ENCODE measurements at places on chromosomes 12 and 14.

- no peak for DNase-seq
These were observed 17.1 kb upstream of the ADSS1 start for GRCh38 chr14:104706733-104707607.

DNA sequence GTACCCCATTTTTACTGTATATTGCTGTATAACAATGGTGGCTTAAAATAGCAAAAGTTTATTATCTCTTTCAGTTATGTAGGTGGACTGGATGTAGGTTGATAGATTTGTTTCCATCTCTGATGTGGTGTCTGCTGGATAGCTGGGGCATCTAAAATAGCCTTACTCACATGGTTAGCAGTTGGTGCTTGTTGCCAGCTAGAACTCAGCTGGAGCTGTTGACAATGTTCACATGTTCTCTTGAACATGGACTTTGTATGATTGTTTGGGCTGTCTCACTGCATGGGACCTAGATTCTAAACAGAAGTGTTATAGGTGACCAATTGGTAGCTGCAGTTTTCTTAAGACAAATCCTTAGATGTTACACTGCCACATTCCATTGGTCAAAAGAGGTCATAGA, 126.9 kb downstream of the GPHN start:
- DNase-seq: no peak

DNA sequence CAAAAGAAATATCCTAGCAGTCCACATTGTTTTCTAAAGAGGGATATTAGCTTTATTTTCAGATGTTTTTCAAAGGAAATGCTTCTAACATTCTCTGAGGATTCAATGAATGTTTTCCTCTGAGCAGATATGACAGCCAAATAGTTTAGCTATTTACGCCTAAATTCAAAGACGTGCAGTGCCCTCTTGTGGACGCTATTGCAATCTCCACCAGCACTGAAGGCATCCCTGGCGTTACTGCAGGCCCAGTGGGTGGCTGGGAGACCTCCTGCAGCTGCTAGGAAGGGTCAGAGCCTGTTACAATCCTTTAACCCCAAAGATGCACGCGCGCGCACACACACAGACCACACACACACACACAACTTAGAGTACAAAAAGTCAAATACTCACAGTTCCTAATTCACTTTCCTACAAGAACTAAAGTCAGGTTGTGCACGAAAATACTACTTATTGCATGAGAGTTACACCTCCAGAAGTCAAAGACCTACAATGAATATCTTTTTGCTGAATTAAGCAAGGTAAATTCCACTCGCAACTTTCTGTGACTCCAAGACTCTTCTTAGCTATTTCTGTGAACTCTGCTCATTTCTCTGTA, 589.3 kb upstream of the TMEM132C start:
- peak; percentile 29 for DNase-seq

GRCh38 chr12:54759751-54760150, 94.6 kb upstream of the MUCL1 start:
- no peak for DNase-seq

- DNase-seq: peak; percentile 47
These were observed 122.1 kb downstream of the CALM1 start for GRCh38 chr14:90518941-90519256.

GRCh38 chr12:131921866-131922769, 7.0 kb upstream of the PUS1 start:
- no peak for DNase-seq

GRCh38 chr12:12653922-12654321, 42.1 kb downstream of the GPR19 start:
- DNase-seq: no peak

GRCh38 chr12:45289245-45290215, 73.6 kb downstream of the ANO6 start:
- DNase-seq: no peak

- DNase-seq: no peak
These were observed 39.5 kb downstream of the PRMT8 start for GRCh38 chr12:3530548-3530947.

- no peak for DNase-seq
These were observed 12.4 kb downstream of the GLRX5 start for GRCh38 chr14:95547272-95547625.

- no peak for DNase-seq
These were observed 10.2 kb downstream of the DLST start for GRCh38 chr14:74891870-74892269.

GRCh38 chr14:23085458-23085857, 9.5 kb downstream of the ACIN1 start:
- DNase-seq: no peak

DNA sequence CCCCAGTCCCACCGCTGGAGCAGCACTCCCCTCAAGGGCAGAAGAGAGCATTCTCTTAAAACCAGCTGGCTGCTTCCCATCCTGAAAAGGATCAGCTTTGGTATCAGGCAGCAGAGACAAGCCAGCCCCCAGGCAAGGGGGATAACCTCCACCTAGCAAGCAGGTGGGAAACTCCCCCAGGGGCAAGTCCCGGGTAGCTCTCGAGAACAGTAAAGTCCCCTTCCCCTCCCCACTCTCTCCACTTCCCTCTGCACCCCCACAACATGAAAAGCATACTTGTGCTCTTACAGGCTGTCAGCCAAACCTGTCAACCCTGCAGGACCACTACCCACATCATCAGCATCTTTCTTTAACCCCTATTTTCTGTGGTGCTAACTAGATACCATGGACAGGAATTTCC, 254.0 kb downstream of the NTF3 start:
- no peak for DNase-seq

- DNase-seq: peak; percentile 52
These were observed 507 bp downstream of the AHSA1 start for GRCh38 chr14:77458249-77458950.

GRCh38 chr12:41527062-41527461, 338.9 kb downstream of the PDZRN4 start:
- DNase-seq: no peak

DNA sequence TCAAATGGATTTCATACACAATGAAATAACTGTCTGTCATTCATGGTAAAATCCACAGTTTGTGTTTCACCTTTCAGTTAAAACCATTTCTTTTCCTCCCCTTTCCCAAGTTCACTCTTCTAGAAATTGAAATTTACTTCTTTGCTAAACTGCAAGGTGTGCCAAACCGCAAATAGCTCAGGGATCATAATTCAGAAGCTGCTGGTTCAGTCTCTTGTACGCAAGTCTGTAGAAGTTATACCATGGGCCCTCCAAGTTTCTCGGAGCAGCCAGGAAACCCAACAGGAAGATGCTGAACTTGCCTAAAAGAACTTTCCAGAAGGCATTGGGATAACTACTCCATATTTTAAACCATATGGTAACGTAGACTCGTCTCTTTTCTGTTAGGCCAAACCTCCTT, 268.9 kb downstream of the FLRT2 start:
- DNase-seq: no peak

DNA sequence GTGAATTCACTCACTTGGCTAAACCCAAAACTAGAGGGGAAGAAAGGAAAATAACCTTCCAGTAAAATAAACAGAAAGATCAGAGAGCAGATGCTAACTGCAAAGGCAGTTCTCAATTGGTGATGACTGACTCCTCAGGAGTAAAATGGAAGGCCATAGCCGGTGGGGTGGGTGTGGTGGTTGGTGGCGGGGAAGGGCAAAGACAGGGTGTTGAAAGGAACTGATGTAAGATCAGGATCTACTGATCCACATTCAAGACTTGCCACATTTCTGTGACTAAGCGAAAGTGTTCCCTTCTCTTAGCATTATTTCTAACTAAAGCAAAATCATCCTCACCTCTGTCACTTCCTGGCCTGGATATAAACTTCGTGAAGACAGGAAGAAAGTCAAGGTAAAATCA, 26.3 kb upstream of the TC2N start:
- DNase-seq: peak; percentile 41

DNA sequence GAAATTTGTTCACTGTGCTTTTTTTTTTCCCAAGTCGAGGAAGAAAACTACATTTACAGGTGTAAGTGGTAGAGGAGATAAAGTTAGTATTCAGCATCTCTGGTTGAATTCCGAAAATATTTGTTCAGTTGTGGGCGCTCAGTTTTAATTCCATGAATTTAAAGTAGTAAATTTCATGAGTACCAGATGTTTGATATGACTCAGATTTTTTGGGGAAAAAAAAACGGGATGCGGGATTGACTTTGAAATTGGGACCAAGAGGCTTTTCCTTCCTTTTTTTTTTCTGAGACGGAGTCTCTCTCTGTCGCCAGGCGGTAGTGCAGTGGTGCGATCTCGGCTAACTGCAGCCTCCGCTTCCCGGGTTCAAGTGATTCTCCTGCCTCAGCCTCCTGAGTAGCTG, 1.6 kb downstream of the TULP3 start:
- DNase-seq: no peak
